Fibroblast of mammary gland (primary cell): ENCODE measurements at places on chromosomes 6 and 20.

DNA sequence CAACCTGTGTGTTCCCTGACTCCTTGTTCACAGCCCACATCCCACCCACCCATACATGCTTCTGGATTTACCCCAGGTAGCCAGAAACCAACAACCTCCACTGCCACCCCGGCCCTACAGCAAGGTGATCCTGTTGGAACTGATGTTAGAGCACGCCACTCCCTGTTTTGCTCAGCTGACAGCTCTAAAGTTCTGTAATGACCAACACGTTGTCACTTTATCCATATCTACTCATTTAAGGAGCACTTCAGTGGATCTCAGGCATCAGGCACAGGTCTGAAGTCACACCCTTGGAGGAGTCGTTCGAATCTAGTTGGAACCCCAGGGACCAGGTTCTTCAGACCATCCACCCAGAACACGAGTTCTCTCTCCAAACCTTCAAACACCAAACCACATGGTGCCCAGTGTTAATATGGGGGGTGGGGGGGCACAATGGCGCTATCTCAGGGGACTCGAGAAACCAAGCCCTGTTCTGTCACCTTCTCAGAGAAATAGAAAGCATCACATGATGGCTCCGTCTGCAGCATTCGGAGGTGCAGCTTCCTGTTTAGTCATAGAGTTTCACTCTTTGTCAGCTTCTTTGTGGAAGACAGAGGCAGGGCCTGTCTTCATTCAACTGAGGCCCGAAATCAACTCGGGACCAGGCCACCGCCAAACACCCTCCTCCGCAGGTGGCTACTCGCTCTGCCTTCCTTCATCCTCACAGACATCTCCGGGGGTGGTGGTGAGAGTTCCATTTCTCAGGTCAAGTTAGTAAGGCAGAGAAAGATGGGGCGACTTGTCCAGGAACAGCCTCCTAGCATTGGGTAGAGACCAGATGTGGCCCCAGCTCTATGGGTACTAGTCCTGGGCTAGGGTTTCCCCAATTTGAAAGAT, 142.2 kb downstream of the NFATC2 start:
- no peak for DNase-seq

DNA sequence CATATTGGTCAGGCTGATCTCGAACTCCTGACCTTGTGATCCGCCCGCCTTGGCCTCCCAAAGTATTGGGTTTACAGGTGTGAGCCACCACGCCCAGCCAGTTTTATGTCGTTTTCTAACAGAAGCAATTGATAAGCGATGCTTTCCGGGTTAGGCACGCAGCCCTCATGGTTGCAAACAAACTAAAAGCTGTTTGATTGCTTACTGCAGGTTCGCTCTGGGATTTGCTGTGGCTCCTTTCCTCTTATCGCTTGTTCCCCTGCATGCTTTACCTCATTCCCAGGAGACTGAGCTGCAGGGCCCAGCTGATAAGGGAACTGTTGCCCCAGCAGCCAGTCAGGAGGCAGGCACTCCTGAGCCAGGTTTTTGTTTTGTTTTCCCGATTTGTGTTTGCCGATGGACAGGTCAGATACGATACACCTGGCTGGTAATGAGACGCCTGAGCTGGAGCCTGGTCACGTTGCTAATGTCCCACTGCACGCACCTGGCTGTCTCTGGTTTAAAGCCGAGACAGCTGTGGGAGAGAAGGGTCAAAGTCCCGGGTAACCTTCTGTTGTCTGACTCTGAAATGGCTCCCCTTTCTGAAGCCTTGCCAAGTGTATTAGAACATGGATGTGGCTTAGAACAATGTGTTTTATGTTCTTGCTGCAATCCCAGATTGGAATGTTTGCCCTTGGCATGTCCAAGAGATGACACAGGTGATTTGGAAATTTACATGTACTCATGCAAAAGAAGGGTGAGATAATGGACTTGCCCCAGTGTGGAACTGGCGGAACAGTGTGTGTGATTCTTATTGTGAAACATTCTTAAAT, 19.9 kb downstream of the DSP start:
- peak; percentile 38 for DNase-seq

DNA sequence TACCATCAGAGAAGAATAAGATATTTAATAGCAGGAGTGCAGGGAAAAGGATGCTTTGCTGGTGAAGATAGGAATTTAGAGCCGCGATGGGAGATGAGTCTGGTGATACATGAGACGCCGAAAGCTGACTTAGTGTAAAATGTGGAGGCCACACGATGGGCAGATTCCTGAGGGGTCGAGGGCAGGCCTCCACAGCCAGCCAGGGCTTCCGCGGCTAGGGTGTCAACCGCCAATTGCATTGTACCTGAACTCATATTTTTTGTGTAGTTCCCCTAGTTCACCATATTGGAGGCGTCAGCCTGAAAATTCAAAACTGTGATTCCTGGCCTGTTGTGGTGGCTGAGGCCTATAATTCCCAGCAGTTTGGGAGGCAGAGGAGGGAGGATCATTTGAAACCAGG, 8.5 kb downstream of the ETV7 start:
- no peak for DNase-seq

GRCh38 chr6:170243386-170243785, 47.5 kb downstream of the DLL1 start:
- DNase-seq, result no peak

- peak; percentile 69 for DNase-seq
Observed at GRCh38 chr6:159919011-159919511, 28.3 kb downstream of the MAS1 start.

DNA sequence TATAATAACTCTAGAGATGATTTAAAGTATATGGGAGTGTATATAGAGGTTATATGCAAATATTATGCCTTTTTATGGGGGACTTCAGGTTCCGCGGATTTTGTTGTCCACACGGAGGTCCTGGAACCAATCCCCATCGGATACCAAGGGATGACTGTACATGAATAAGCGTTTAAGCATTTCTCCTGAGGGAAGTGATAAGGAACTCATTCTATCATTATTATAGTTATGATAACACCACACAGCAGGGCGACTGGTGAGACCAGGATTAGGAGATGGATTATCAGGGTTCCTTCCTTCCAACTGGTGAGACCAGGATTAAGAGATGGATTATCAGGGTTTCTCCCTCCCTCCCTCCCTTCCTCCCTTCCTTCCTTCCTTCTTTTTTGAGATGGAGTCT, 6.6 kb downstream of the ECI2 start:
- no peak for DNase-seq

GRCh38 chr6:150406948-150407347, 38.1 kb downstream of the IYD start:
- DNase-seq, result peak; percentile 48

DNA sequence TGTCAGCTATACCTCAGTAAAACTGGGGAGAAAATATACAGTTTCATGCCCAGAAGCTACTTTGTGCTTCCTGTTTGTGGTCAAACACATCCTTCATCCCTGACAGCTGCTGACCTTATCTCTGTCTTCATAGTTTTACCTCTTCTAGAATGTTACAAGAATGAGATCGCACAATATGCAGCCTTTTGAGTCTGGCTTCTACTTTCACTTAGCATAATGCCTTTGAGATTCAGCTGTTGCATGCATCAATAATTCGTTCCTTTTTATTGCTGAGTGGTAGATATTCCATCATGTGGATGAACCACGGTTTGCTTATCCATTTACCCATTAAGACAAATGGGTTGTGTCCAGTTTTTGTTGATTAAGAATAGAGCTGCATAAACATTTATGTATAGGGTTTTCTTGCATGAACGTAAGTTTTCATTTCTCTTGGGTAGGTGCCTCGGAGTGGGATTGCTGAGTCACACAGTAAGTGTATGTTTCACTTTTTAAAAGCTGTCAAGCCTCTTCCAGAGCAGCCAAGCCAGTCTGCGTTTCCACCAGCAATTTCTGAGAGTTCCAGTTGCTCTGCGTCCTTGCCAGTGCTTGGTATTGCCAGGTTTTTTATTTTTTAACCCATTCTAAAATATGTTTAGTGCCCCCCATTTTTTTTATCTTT, 86.6 kb upstream of the PAX1 start:
- no peak for DNase-seq

DNA sequence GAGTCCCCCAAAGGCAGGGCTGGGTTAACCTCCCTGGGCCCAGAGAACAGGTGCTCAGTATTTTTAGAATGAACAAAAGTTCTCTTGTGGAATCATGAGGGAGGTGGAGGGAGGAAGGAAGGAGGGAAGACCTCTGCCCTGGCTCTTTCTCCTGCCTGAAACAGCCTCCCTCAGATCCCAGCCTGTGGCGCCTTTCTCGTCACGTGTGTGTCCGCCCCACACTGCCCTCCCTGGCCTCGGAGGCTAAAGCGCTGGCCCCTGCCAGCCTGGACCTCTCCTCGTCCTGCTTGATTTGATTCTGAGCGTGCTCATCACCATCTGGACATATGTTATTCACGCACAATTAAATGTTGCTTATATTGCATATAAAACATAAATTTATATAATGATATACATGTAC, 40.9 kb downstream of the PHACTR3 start:
- DNase-seq, result no peak

DNA sequence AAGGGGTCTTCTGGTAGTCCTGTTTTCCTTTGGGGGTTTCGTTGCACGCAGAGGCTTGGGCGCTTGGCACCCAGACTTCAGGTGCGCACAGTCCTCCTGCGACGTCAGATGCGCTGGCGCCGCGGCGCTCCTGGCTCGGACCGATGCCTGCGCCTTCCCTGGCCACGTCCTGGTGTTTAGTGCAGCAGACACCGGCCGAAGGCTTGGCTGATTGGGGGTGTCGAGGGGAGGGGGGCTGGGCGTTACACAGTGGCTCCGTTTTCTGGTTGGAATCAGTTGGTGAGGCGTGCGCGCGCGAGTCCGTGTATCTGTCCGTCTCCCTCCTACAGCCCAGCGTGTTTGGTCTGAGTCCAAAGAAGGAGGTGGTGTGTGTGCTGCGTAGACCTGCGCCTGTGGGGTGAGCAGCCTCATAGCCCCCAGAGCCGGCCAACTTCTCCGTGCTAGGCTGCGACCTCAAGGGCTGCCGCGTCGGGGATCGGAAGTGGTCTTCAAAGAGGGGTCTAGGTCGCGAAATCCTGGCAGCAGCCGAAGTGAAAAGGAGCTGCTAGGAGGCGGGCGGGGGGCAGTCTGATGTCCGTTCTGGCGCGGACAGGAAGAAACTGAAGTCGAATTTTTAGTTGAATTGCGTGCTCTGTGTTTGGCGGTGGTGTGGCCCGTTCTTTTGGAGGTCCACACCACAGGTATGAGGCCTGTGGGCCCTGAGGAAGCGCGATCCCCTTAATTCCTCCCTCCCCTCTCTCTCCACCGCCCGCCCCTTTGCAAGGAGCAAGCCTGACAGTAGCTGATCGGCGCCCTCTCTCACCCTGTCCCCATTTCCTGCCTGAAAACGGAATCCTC, 1.5 kb downstream of the SYNDIG1 start:
- no peak for DNase-seq

DNA sequence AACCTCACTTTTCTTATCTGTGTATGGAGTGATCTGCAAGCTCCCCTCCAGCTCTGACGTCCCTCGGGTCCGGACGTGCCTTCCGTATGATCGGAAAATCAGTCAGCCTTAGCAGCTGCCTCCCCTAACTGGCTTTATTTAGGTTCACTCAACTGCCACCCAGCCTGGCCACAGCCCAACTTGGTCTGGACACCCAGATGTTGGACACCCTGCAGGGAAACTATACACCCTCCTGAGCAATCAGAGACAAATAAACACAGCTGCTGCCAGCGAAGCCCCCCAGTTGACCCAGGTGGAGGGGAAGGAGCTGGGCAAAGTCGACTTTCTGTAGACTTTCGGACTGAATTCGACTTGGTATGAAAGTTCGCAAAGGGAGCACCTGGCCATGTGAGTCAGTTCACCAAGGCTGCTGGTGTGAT, 28.9 kb downstream of the TBC1D7 start:
- no peak for DNase-seq

DNA sequence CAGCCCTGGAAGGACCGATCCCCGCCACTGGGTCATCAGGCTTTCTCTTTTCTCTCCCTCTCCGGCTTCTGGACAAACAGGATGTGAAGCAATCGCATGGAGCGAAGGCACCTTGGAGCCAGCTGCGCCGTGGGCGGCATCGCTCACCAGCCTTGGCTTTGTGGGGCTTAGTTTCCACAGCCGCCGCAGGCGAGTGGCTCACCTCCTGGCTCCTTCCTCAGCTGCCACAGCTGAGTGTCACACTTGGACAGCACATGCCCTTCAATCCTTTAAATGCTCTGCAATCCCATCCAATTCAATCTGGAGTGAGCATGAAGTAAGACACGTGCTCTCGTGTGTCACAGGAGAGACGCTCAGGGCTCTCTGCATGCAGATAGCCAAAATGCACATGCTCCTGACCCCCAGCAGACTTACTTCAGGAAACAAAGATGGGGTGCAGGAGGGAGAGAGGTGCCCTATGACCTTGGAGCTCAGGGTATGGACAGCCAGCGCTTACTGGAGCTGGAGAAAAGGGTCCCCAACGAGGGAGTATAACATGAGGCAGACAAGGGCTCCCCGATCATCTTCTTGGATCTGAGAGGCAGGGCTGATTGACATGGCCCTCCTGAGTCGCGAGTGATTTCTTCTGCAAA, 70.9 kb downstream of the BMP7 start:
- DNase-seq, result peak; percentile 56

- DNase-seq, result no peak
Observed at GRCh38 chr6:98583506-98583905, 250.9 kb upstream of the POU3F2 start.

DNA sequence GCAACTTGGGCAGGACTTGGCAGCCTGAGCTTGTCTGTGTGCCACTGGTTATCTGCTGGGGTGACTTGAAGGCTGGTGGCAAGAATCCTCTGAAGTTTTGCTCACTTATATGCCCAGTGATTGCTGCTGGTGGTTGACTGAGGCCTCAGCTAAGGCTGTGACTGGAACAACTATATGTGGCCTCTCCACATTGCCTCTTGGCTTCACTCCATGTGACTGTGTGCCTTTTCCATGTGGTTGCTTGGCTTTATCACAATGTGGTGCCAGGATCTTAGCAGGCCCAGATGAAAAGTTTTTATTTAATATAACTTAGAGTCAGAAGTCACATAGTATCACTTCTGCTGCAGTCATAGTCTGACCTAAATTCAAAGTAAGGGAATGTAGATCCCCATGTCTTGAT, 104.5 kb downstream of the ADAT2 start:
- no peak for DNase-seq

DNA sequence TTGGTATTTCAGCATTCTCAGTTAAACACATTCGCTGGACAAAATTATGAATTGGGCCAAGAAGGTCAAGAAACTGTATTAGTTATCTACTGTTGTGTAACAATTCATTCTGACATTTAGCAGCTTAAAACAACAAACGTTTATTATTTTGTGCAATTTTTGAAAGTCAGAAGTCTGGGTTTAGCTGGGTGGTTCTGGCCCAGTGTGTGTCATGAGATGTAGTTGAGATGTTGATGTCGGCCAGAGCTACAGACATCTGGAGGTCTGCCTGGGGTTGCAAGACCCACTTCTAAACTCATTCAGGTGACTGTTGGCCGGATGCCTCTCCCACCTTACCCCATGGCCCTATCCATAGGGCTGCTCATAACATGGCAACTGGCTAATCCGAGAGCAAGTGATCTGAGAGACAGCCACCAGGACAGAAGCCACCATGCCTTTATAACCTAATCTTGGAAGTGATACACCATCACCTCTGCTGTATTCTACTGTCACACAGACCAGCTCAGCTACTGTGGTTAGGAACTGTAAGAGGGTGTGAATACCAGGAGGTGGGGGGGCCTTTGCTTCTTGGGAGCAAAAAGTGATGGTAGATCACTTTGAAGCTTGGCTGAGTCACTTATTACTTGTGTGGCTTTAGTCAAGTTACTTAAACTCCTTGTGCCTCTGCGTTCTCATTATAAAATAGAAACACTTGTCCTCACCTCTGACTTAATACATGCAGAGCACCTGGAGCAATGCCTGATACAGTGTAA, 217.0 kb upstream of the MYLIP start:
- no peak for DNase-seq
